8988T (cell line): ENCODE measurements at places on chromosomes 3 and 15.

DNA sequence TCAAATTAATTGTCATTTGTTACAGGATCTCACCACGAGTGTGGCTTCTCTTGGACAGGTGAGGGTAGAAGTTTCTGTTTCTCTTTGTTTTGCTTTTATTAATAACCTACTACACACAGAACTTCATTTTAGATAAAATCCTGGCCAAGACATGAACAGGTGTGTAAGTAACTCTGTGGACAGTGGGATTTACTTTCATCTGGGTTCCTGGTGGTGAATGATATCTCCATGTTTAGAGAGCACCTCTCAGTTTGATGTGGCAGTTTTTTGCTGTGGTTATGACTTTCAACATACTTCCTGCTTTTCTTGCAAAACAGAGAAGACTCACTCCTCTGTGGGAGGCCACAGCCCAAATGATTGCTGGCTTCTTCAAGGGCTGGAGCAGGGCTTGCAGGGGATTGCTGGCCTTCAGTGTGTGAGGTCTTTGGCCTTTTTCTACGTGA, 71.1 kb upstream of the XCR1 start:
- DNase-seq = no peak

- DNase-seq = no peak
These were observed 145.9 kb upstream of the LIPC start for GRCh38 chr15:58285921-58286278.

DNA sequence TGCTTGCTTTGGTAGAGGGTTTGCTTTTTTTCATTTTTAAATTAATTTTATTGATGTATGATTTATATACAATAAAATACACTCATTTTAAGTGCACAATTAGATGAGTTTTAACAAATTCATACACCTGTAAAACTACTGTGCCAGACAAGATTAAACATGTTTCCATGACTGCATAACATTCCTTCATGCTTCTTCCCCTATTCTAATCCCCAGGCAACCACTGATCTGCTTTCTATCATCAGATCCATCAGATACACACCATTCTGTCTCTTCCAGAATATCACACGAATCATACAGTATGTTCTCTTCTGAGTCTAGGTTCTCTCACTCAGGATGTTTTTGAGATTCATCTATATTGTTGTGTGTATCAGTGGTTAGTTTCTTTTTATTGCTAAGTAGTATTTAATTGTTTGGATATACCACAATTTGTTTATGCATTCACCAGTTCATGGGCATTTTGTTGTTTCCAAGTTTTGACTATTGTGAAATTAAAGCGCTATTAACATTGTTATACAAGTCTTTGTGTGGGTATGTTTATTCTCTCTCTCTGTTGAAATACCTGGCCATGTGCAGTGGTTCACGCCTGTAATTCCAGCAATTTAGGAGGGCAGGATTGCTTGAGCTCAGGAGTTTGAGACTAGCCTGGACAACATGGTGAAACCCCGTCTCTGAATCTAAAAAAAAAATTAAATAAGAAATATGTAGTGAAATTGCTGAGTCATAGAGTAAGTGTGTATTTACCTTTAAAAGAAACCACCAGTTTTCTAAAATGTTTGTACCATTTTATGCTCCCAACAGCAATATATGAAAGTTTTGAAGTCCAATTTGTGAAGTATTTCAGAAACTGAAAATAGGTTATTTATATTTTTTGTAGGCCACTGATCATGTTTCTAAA, 7.0 kb upstream of the TFG start:
- DNase-seq = no peak

DNA sequence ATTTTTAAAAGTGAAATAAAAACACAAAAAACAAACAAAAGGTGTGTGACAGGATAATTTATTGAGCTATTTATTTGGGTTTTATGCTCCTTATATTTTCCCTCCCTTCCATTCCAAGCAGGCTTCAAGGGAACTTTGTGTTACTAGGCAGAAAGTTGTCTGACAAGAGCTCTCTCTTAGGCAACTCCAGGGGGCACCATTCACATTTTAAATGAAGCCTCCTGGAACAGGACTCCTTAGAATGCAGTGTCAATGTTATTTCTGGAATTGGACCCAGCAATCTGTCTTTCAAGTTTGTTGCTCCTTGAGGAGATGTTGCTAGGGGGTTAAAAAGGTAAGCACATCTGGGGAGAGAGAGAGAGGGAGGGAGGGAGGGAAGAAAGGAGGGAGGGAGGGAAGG, 5.4 kb upstream of the RFX7 start:
- no peak for DNase-seq

DNA sequence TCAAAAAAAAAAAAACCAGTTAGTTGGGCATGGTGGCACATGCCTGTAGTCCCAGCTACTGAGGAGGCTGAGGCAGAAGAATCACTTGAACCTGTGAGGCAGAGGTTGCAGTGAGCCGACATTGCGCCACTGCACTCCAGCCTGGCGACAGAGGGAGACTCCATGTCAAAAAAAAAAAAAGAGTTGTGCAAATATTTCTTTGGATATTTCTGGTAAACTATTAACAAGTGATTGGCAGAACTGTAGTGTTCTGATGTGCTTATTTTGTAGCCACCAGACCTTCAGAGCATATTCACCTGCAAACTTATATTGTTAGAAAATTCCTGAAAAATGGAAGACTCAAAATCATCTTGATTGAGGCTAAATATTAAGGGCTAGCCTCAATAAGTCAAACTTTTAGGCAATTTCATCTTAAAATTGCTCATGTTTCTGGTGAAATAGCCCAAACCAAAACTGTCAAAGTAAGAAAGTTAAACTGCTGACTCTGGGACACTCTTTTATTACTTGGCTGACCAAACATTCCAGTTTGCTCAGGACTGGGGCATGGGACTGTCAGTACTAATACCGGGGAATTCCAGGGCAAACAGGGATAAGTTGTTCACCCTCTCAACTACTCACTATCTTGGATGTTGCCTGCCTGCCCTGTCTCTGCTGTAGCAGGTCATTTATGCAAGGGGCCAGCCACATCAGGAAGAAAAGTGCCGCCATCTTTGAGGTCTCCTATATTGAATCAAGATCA, 37.0 kb downstream of the ABHD2 start:
- no peak for DNase-seq

DNA sequence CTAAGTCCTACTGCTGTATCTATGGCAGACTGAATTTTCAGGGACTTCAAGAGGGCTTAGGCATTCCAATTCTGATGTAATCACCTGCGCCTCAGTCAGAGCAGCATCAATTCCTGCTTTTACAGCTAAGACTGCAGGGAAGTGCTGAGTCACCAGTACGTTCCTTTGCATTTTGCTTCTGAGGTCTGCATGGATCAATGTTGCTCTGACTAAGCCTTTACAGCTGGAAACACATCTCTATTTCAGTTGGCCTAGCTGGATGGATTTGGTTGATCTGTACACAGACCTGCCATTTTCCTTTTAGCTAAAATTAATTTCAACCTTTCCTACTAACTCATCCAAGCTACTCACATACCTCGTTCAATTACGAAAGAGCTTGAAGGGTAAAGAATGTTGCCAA, 51.3 kb downstream of the ETV5 start:
- no peak for DNase-seq

- no peak for DNase-seq
These were observed 208.4 kb upstream of the KBTBD8 start for GRCh38 chr3:66789580-66790237.

- no peak for DNase-seq
These were observed 70.0 kb downstream of the EXOG start for GRCh38 chr3:38566215-38566528.

DNA sequence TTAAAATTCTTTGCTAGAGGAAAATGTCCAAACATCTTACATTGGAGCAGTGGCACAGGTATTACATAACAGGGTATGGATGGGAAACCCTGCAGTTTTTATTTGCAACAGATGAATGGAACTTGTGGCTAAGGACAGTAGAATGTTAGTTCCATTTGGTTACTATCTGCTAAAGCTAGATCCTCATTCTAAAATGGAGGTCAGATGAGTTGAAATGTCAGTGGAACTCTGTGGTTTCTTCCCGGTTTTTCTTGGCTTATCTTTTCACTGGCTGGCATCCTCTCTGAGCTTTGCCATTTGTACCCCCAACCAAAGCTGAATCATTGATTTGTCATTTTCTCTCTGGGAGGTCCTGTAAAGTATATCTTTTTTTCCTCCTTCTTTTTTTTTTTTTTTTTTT, 68.9 kb downstream of the ARMC8 start:
- no peak for DNase-seq

- DNase-seq = no peak
These were observed 58.7 kb downstream of the SMAD3 start for GRCh38 chr15:67124111-67124510.

DNA sequence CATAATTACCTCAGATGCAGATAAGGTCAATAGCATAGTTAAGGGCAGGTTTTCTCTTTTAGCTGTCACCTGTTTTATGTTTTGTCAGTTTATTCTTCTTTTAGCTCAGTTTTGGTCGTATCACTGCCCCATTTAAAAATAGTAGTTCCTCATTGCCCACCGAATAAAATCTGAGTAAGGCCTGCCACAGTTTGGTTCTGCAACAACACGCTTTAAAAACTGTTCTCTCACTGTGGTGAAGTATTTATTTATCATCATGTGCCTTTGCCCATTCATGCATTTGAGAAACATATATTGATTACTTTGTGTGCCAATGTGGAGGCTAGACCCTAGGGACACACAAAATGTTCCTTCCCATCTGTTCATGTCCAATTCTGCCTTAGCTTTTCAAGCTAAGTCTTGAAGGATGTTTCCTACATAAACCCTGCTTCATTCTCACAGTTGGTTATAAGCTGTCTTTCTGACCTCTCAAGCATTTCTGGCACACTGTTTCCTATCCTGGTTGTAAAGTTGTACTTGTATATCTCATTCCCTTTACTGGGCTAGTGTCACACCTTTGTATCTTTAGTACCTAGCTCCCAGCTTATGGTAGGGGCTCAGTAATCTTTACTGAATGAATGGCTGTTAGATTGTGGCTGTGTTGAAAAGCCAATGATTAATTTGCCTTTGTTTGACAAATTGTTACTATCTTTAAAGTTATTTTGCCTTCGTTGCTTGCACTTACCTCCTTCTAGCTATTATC, 23.9 kb downstream of the AKAP13 start:
- no peak for DNase-seq

DNA sequence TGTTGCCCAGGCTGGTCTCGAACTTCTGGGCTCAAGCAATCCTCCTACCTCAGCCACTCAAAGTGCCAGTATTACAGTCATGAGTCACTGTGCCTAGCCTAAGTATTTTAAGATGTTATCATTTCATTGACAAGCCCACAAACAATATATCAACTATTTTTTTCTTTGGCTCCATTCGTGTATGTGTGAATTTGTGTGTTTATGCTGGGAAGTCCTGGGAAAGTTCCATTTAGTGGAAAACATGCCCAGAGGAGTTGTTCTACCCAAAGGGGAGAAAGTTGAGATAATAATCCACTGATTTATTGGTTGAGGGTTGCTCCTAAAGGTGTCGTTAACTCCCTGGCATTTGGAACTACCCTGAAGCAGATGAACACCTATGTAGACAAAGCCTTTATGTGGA, 58.8 kb downstream of the KIF9 start:
- DNase-seq = no peak

DNA sequence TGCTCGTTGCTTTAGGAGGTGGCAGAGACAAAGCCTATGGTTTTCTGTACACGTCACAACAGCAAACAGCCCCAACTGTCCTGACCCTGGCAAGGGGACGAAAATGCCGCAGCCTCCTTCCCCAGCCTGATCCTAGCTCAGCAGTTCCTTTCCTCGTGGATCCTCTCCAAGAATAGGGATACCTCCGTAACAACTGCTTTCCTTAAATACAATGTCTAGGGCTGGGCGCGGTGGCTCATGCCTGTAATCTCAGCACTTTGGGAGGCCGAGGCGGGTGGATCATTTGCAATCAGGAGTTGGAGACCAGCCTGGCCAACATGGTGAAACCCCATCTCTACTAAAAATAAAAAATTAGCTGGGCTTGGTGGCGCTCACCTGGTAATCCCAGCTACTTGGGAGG, 17.0 kb downstream of the MAP6D1 start:
- DNase-seq = no peak

DNA sequence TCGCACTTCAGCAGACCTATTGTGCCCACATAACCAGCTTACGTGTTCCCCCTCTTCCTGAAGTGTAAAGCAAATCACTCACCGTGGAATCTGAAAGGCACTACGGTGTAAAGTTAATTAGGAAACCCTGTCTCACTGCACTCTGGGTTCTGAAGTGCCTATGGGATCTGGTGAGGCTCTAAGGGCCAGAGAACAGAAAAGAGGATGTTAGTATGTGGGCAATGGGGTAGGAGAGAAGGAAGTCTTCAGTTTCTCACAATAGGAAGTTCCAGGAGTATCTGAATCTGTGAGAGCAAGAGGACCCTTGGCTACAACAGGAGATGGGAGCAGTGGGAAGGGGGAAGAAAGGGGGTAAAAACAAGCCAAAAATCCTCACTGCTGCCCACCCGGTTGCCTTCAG, 71.4 kb downstream of the ITGB5 start:
- DNase-seq = no peak

DNA sequence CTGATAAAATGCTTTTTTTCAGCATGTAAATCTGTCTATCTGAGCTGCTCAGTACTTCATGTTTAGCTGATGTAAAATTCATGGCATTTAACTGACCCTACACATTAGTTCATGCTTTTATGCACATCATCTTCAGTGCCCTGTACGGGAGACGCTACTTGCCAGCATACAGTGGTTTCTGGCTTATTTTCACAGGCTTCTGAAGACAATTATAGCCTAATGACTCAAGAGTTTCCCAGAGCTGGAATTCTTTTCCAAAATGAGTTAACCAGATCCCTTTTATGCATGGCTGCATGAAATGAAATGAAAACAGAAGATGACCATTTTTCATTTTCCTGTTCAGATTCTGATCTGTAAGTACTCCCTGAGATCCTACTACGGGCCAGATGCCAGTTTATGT, 1061.5 kb downstream of the ROBO2 start:
- no peak for DNase-seq

DNA sequence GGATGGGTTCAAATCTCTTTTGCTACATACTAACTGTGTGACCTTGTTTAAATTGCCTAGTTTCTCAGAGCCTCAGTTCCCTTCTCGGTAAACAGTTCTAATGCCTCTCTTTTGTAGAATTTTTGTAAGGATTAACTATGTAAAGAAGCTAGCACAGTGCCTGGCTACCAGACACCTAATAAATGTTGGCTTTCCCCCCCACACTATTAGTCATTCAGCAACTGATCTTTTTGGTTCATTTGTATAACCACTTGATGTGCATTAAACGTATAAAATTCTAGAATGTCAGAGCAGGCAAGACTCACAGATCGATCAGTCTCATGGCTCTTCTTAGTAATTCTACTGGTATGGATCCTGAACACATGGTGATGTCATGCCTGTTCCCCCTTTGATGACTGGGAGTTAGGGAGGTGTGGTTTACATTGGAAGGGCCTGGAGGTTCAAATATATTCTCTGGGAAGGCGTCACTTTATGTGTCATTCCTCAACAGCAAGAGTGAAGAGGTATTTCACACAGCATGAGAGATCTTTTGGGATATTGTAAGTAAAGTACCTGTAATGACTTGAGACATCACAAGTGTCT, 6.5 kb downstream of the TAGLN3 start:
- no peak for DNase-seq

DNA sequence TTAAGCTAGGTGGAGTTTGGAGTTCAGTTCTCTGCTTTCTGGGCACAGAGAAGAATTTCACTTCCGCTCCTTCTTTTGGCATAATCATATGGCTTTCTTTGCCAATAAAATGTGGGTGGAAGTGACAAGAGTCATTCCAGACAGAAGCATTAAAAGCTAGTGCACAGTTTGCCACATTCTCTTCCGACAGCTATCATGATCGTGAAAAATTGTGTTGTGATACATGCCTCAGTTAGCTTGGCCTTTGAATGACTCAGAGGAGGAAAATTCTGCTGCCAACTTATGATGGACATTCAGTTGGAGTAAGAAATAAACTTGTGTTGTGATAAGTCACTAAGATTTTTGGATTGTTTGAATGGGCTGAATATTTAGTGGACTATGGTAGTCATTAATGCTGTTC, 291.7 kb upstream of the SATB1 start:
- DNase-seq = no peak
